Inflammatory macrophage treated with lipopolysaccharide for 4 hours (primary cell): ENCODE measurements at places on chromosomes 2 and 18.

DNA sequence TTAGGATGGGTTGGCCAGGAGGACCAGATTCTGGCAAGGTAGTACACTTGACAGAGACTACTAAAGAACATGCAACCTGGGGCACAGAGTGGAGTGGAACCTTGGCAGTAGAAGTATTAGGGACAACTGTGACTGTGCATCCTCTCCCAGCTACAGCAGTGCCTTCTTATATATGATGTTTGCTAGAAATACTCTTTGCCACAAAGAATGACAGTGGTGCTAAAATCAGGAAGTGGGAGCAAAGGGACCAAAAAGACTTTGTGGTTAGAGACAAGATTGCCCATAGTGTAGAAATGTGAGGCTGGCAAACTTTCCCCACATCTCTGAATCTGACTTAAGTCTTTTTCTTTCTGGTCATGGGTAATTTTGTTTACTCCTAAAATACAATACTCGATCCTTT lies 9.4 kb upstream of the SLC38A11 start:
- DNase-seq: peak; percentile 35

GRCh38 chr18:36308711-36309435 lies 11.4 kb downstream of the FHOD3 start:
- no peak for DNase-seq

DNA sequence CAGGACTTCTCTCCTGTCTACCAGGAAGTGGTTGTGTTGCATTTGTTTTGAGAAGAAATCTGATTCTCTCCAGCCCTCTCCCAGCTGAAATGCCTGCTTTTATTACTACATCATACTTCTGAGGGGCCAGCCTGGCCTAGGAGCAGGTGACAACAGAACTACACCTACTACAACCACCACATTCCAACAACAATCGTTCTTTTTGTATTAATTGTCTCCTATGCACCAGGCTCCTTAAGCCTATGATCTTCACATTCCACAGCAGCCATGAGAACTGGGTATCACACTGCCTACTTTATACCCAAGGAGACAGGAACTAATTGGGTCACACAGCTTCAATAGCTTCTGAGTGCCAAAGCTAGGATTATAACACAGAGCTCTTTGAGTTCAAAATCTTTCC lies 167.7 kb downstream of the TDRD15 start:
- DNase-seq: no peak

- DNase-seq: no peak
Observed at GRCh38 chr2:64586054-64586453, 61.9 kb downstream of the AFTPH start.

DNA sequence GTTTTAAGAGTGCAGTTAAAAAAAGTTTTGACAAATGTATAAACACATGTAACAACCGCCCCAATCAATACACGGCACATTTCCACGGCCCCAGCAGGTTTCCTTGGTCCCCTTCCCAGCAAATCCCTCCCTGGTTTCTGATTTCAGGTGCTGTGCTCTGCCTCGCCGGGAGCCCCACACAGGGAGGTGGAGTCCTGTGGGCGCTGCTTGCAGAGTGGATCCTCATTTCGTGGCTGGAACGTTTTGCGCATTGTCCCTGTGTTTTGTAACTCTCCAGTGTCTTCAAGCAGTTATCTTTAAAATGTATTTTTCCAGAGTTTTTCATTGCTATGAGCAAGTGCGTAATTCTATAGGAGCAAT lies 124.8 kb downstream of the GALR1 start:
- DNase-seq: no peak

- no peak for DNase-seq
Observed at GRCh38 chr2:201298462-201299052, 38.2 kb downstream of the CASP8 start.

GRCh38 chr2:179226203-179226960 lies 38.2 kb downstream of the SESTD1 start:
- DNase-seq: no peak

GRCh38 chr2:1309507-1309906 lies 103.8 kb upstream of the TPO start:
- no peak for DNase-seq

DNA sequence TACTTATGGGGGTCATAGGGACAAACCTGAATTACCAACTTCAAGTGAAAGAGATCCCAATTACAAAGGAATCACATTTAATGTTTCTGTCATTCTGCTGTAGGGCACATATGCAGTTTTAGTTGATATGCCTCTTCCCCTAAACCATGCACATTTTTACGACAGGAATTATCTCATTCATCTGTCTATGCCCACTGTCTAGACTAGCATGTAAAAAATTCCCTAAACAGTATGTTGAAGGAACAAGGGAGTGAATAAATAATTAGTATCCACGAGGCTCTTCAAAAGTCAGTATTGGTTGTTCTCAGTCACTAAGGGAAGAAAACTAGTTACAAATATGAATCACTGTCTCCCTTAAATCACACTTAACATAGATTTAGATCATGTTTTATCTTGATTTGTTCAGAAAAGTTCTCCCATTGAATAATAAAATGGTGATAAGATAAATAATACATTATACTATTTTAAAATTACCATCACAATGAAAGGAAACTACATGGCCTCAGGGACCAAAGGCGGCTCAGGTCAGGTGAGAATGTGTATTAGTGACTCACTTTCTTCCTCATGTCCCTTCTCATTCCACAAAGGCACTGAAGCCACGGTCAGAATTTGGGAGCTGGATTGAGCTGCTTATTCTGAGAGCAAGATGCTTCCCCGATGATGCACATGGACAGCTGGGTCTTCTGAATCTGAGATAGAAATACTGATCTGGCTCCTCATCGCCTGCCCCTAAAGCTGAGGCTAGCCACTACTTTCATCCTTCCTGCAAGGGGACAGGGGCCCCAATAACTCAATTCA lies 29.1 kb downstream of the DYM start:
- no peak for DNase-seq

GRCh38 chr2:235634435-235635158 lies 140.8 kb downstream of the AGAP1 start:
- no peak for DNase-seq

GRCh38 chr2:126658905-126659561 lies 3.1 kb downstream of the GYPC start:
- peak; percentile 81 for DNase-seq

DNA sequence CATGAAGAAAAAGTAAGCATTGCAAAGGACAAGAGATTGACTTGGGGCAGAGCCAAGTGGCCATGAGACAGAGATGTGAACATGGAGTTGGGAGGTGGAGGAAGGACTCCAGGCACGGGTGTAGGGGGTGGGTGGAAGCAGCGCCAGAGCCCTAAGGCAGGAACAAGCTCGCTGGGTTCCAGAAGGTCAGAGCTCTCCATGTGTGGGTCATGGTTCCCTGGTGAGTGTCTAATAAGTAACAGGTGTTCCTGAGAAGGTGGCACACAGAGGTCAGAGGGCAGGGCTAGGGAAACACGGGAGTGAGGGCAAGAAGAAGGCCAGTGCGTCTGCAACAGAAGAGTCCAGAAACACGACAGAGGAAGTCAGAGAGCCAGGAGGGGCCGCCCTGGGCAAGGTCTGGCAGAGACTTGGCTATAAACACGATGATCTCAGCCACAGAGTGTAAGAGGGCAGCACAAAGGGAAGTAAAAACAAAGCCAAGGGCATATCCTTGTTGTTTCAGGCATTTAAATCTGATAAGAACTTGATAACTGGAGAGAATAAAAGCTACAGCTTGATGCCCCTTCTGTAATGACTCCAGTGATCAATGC lies 260.8 kb downstream of the TGIF1 start:
- DNase-seq: peak; percentile 86

DNA sequence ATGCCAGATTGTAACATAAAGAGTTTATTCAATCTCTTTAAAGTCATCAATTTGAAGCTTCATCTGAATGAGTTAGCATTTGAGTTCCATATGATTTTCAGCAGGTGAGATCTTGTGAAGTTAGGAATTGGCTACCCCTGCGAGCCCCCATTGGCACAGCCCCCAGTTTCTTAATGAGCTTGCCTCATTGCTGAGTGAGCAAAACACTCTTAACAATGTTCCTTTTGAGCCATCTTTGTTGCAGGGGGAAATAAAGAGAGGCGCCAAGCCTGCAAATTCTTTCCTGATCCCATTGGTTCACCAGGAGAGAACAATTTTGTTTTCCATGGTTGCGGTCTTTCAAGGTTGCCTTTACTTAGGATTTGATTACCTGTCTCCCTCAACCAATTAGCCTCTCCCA lies 18.7 kb downstream of the DPP10 start:
- DNase-seq: no peak

DNA sequence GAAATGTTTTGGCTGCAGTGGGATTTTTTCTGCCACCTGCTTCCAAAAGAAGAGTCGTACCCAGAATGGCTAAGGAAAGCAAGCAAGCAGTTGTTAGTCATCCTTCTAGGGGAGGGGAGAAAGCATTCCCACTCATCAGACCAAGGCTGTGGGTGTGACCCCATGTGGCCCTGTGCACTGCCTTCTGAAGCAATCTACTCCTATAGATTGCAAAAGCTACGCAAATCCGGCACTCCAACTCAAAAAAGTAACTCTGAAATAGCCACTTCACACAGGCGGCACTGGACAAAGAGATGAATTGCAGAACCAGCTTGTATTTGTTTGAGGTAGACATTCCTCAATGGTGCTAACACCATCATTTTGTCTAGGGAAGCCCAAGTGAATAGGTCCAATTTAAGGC lies 44.3 kb downstream of the ST3GAL5 start:
- DNase-seq: peak; percentile 92
